ENCODE measurements at places on chromosomes 16 and 17. TPM values are rescaled to one million over a fixed set of nuclear protein-coding genes. Genes with fewer than 3 reads are reported as not detected.

GRCh38 chr17:61379457-61380216 is 20.0 kb upstream of the TBX2 start:
- DNase-seq: no peak

- DNase-seq: peak; percentile 76
Observed at GRCh38 chr17:47253541-47254402, at the start of gene ITGB3. ITGB3 (plus strand) TSS chr17:47253827; CDS start chr17:47253862, 35 bp downstream.

Gene CES5A
- total RNA-seq: not detected

GRCh38 chr16:75258807-75259141 is 7.3 kb upstream of the BCAR1 start:
- DNase-seq: no peak

Gene KRTAP1-5
- total RNA-seq: 5.7 TPM

DNA sequence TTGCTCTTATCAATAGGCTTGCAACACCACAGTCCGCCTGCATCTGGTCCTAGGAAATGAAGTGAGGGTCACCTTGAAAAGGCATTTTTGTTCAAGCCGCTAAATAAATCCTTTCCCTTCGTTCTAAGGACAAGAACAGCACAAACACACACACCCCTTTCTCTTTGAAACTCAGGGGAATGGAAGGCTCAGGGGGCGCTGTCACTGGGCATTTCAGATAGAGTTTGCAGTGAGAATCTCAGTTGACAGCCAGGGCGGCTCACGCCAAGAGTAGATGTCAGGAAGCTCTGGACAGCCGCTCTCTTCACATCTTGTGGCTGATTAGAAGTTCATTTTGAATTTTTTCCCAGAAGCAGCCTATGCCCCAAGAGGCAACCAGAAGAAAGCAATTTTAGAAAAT is 39.8 kb downstream of the ABAT start:
- no peak for DNase-seq

Data from M059J (cell line).